ENCODE measurements at places on chromosomes 6 and 20.

DNA sequence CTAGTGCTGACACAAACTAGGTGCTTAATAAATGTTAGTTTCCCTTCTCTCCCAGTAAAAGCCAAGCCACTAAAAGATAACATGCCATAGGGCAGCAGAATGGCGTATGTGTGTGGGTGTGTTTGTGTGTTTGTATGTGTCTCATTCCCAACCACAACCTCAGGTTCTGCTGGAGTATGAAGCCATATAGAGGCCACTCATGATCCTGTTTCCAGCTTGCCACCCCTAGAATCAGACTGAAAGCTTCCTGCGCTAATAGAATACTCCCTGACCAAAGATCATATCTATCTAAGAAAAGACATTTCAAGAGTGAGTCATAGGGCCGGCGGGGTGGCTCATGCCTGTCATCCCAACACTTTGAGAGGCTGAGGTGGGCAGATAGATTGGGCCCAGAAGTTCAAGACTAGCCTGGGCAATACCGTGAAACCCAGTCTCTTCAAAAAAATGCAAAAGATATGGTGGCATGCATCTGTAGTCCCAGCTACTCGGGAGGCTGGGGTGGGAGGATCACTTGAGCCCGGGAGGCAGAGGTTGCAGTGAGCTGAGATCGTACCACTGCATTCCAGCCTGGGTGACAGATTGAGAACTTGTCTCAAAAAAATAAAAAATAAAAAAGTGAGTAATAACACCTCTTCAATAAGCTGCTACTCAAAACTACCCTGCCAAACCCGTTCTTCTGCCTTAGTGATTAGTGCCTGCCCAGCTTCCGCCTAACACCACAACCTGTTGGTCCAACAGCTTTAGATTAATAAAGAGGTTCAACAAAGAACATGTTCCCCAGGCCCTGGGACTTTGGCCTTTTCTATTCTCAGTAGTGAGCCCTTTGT, 11.8 kb upstream of the SNRPC start:
- DNase-seq, result no peak

DNA sequence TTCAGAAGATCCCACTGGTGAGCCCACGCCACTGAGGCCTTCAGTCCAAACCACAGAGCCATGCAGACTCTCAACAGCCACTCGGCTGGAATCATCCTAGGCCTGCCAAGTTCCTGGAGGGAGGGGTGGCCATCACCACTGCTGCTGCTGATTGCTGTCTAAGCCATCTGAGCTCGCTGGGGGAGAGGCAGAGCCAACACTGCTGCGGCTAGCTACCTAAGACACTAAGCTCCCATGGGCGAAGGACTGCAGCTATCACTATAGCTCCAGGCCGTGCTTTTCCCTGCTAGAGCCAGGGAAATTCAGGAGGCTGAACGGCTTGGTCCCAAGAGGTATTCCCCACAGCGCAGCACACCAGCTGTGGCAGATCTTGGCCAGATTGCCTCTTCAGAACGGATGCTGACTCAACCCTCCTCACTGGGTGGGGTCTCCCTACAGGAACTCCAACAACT, 73.6 kb downstream of the TBC1D32 start:
- DNase-seq, result no peak

DNA sequence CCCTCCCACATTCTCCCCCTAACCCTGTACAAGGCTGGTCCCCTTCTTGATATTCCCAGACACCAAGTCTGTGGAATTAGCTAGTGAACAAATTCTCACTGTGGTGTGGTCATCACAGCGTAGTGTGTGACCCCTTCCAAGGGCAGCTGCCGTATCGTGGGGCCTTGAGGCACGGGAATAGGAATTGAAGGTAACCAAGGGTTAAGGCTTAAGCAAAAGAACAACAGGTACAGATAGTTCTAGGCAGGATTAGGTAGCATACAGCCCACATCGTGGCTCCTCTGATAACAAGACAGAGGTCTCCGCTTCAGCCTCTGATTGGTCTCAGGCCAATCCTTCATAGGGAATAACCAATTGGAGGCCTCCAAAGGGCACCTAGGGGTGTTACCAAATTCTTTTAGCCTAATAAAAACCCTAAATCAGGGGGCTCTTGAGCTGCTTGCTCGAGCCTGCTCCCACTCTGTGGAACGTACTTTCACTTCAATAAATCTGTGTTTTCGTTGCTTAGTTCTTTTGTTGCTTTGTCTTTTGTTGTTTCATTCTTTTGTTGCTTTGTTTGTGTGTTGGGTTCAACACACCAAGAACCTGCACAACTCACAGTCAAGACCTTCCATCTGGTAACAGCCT, 64.7 kb downstream of the GPR6 start:
- DNase-seq, result no peak

GRCh38 chr6:91683240-91683639, 1096.4 kb upstream of the MAP3K7 start:
- no peak for DNase-seq

GRCh38 chr6:136210398-136211165, 39.5 kb downstream of the MTFR2 start:
- no peak for DNase-seq

- DNase-seq, result no peak
Observed at GRCh38 chr6:36127462-36128016, 2.8 kb upstream of the MAPK13 start.

DNA sequence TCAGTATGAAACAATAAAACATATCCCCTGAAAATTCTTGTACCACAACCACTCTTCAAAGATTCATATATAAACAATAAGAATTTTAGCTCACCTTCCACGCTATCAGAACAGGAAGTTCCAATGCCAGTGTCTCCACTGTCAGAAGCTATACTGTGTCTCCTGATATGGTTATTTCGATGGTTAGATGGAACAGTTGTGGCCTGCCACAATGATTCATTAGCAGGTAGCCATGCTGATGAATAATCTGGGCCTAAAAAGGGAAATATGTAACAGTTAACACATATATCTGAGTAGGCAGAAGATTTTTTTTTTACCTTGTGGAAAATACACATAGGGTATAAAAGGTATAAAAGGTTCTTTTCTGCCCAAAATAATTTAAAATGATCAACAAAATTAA, 19.0 kb downstream of the CEP85L start:
- no peak for DNase-seq

- DNase-seq, result no peak
Observed at GRCh38 chr20:15576411-15576810, 996.8 kb downstream of the KIF16B start.

DNA sequence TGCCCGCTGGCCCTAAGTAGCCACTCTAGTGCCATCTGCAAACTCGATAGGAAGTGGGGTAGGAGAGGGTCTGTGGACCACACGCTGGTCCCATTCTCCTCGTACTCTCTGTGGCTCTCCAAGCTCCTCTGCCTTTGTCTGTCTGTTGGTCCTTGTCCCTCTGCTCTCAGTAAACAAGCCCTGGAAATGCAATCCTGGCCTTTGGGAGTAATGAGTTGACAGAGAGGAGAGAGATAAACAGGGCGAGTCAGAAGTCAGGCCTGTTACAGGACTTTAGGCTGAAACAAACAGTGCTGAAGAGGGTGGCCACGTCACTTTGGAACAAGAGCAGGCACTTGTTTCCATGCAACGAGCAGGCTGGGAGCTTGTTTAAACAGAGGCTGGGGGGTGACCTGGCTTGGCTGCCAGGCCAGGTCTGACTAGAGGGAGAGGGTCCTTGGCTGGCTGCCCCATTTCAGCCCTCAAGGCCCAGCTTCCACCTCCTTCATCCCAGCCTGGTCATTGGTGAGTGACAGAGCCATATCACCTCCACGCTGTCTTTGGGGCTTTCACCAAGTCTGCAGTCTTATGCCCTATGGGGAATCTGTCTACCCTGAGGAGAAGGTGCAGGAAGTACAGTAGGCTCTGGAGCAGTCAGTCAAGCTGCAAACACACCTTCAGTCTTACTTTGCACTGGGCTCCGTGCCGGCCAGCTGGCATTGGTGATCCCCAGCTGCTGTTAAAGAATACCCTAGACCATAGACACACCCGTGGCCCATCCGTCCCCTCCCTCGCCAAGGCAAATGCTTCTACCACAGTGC, 22.6 kb downstream of the FOXP4 start:
- DNase-seq, result no peak

GRCh38 chr6:167341665-167342655, 17.1 kb downstream of the TTLL2 start:
- no peak for DNase-seq

GRCh38 chr6:69584913-69585729, 211.7 kb downstream of the LMBRD1 start:
- DNase-seq, result no peak

GRCh38 chr6:150925590-150925928, 60.1 kb downstream of the MTHFD1L start:
- no peak for DNase-seq

GRCh38 chr6:99189823-99190721, 159.4 kb downstream of the FAXC start:
- no peak for DNase-seq

GRCh38 chr20:40652441-40652987, 36.5 kb downstream of the MAFB start:
- no peak for DNase-seq

DNA sequence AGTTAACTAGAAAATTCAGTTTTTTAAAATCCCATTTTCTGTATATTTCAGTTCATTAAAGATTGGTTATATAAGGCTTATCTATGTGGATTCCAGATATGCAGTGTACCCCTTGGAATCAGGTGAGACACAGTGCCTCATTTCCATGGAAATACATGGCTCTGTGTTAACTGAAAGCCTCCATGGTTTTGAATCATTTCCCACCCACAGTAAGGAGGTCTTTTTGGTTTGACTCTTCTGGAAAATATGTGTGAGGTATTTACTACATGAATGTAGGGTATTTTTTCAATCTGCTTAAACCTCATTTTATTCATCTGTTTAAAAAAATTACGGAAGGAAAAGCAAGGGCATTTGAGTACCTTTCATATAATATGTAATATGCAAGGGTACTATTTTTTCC, 25.5 kb downstream of the RNF144B start:
- no peak for DNase-seq

GRCh38 chr6:138253731-138254130, 35.4 kb upstream of the PBOV1 start:
- no peak for DNase-seq

DNA sequence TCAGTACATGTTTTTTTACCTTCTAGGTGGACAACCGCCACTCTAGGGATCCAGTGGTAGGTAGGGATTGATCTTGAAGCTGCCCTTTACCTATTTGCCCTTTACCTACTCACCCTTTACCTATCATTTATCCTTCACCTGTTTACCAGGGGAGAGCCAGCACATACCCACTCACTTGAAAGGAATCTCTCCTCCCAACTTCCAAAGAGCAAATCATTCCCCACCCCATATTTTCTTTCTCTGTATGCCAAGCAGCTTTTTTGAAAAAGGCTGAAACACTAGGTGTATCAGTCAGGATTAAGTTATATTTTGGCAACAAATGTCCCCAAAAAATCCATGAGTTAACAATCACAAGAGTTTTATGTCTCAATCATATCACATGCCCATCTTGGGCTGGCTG, 10.5 kb upstream of the EPM2A start:
- DNase-seq, result no peak

DNA sequence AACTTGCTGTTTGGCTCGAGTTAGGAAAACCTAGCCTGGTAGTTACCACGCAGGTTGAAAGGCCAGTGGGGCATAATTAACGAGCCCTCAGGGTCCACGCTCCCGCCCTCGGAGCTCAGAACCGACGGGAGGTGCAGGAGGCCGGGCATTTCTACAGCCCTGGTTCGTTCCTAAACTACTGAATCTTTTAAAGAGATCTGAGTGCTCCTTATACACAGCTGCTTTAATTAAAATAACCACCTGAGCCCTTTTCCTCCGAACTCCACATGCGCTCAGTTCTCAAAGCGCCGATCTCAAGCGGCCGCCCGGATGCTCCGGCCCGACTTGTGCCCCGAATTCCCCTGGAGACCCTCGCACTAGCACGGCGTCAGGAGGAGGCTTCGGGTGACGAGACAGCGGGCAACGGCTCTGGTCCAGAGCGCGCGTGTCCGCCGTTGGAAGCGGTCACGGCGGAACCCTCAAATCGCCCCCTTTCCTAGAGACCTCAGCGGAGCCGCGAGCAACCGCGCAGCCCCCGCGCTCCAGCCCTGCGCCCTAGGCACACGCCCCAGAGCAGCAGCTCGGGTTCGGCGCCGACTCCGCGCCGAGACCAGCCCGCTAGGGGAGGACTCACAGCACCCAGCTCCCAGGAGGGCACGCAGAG, 397 bp downstream of the WDR27 start:
- DNase-seq, result no peak

GRCh38 chr6:158191032-158191431, 22.9 kb downstream of the GTF2H5 start:
- no peak for DNase-seq

GRCh38 chr6:115982453-115982852, 78.2 kb downstream of the FRK start:
- no peak for DNase-seq

DNA sequence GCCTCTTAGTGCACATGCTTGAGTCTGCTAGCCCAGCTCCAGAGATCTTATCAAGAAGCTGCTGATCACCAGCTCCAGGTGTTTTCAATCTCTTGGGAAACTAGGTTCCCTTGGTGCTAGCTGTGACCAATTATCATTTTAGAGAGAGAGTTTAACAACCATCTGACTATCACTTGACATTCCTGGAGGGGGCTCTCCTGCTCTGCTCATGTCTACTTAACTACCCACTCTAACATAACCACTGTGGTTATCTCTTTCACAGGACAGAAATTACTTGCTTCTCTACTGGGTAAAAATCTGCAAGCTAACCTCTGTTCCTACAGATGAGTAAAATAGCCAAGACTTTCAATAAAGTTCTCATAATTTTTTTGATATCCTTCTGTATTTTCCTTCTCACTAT, 823.4 kb upstream of the GJE1 start:
- no peak for DNase-seq

DNA sequence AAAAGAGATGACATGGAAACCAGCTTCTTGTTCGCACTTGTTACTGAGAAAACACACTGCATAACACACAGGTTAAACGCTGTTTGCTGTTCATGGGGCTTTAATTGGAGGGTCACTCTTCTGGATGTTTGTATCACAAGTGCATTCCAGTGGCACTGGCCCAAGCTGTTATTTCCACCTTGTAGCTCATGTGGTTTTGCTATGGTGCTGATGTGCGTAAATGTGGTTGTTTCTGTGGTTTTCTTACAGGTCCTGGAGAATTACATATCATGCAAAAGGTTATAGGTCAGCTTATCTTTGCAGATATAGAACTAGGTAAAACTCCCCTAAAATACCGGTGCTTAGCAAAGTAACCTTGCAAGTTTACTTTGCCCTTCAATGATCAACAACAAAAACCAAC, 89.3 kb upstream of the AHI1 start:
- no peak for DNase-seq

GRCh38 chr6:18036781-18037180, 49.3 kb upstream of the KIF13A start:
- no peak for DNase-seq

GRCh38 chr6:110064744-110065524, 86.8 kb downstream of the GPR6 start:
- DNase-seq, result no peak

DNA sequence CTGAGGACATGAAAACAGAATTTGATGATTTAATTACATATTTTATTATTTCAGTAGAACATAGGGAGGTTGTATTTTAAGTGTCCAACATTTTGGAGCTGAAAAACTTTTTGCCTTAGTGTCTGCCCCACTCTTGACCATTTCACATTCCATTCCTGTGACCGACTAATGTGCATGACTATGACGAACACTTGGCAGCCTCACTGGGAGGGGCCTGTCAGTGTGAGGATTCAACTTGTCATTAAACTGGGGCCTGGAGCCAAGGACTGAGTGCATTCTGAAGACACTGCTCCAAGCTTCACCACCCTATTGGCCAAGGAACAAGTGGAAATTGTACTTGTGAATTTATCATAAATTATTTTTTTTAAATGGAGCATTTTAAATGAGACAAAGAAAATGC, 661.3 kb downstream of the BCKDHB start:
- DNase-seq, result no peak

Data from activated naive CD4-positive, alpha-beta T cell (primary cell).